ENCODE measurements at places on chromosomes 4 and X.

GRCh38 chr4:109947457-109947856 is 34.8 kb downstream of the EGF start:
- DNase-seq: no peak

DNA sequence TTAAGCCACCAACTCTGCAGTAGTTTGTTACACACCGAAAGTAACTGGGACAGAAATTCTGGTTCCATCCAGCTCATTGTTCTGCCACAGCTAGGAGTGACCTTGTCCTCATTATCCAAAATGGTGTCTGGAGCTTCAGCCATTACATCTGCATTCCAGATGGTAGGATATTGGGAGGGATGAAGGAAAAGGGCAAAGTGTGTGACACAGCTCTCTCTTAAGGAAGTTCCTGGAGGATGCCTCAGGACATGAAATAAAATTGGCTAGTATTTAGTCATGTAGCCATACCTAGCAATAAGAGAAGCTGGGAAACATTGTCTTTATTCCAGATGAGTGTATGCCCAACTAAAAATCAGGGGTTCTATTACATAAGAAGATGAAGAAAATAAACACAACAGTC is 262.0 kb downstream of the BCOR start:
- no peak for DNase-seq

- no peak for DNase-seq
Measured at GRCh38 chrX:110276778-110277177, 41.1 kb downstream of the AMMECR1 start.

DNA sequence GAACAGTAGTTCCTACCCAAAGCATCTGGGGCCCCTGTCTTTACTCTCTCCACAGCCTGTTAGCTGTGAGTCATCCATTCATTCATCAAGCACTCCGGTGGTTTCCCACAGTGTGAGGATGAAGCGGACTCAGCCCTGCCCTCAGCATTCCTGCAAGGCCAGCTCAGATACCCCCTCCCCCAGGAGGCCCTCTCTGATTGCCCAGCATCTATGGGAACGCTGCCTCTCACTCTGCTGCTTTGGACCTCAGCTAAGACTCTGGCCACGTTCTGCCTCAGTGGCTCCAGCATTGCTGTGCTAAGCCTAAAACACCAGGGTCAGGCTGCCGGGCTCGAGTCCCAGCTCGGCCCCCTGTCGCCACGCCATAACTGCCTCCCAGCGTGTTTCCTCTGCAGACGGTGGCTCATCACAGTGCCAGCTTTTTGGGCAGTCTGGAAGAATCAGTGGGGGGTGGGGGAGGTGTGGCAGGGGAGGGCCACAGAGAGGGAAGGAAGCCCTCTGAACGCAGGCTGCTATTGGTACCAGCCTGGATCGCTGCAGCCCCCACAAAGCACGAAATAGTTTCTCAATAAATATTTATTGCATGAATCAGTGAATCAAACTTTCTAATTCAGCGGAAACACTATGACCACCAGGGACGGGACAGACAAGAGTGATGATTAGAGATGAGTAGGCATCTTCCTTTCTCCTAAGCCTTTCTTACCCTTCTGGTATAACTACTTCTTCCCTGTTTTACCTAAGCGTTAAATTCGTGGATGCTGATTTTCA is 74.4 kb downstream of the SORCS2 start:
- DNase-seq: no peak

DNA sequence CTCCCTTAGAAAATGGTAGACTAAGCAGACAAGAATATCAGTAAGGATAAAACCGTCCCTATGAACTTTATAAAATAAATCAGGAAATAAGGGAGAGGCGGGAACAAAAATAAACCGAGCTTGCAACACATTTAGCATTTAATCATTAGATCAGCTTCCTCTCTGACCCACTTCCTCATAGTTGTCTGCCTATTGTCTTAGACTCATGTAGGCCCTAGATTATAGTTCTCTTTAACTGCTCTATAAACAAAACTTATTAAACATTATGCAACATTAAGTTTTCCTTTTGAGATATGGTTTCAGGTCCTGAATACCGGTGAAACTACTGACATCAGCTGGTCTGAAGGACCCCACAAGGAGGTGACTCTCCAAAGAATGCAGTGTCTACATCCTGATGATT is 15.8 kb upstream of the SRD5A3 start:
- no peak for DNase-seq

- no peak for DNase-seq
Measured at GRCh38 chr4:109728385-109728784, 1.5 kb downstream of the PLA2G12A start.

DNA sequence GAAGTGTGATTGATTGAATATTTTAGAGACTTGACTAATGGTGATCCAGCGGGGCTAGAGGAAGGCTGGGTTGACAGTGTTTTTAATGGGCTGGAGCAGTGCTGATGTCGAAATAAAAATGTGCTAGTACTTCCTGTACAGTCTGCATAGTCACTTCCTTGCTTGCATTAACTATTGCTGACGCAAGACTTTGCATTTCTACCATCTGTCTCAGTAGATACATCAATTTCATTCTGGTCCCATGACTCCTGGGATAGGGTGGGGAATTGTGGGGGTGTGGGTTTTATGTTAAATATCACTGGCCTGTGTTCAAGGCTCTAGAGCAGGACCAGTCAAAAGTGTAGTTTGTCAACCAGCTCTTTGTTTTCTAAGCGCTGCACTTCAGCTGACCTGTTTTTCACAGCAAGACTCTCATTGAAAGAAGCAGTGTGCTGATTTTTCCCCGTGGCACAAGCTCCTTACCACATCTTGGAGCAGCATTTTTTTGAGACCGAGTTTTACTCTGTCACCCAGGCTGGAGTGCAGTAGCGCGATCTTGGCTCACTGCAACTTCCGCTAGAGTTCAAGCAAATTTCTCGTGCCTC is 35.2 kb upstream of the PHEX start:
- DNase-seq: no peak

DNA sequence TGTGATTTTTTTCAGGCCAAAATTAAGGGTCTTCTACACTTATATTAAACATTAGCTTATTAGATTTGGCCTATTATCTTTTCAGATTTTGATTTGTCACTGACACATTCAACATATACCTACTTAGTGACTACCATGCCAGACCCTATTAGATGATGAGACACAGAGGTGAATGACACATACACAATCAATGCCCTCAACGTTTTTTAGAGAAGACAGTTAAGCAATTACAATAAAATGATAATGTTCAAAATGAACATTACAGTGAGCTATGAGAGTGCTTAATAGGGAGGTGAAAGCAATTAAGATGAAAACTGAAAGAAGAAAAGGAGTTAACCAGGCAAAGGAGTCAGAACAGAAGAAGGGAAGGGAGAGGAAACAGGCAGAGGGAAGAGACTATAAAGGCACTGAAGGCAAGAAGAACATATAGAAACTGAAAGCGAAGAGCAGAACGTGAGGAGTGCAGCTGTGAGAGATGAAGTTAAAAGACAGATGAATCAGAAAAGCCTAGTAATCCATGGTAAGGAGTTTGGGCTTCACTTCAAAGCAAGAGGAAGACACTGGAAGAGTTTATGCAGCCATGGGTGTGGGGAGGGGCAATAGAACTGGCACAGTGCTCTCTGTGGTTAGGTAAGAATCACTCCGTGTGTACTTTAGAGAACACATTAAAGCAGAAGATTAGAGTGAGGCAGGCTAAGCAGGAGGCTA is 119.0 kb downstream of the REELD1 start:
- no peak for DNase-seq

DNA sequence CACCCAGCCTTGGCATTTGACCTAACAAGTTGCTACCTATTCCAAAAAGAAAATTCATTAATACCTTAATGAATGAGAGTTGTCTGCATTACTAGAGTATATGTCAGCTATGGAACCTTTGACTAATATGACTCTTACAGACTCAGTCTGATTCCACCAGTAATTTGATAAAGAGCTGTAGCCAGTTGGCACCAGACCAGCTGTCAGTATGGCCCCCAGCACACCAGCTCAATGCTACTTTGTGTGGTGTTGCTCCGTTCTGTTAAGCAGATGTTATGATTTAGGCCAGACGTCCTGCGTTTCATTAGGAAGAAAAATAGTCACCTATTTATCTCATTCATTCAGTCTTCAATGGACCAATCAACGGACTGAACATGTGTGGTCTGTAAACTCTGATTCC is 215.5 kb downstream of the TLL1 start:
- no peak for DNase-seq

DNA sequence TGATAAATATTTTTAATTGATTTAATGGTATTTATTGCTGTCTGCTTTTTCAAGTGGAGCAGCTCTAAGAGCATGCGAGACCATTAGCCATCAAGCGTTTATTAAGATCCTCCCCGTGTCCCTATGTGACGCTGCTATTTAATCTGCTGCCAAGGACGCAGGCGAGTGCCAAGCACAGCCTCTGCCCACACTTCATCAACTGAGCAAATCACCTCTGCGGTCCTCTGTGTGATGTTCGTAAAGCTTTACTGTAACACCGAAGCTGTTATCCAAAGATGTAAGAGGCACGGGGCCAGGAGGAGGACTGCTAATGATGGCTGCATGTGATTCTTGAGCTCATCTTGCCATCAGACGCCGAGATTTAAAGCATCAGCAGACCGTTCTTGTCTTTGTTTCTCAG is 79.5 kb downstream of the STOX2 start:
- no peak for DNase-seq

Measured in D721Med (cell line).